ENCODE measurements at places on chromosomes 1 and 21. TPM values are rescaled to one million over a fixed set of nuclear protein-coding genes. Genes with fewer than 3 reads are reported as not detected.

RAB3B gene
- total RNA-seq = 0.12 TPM

DNA sequence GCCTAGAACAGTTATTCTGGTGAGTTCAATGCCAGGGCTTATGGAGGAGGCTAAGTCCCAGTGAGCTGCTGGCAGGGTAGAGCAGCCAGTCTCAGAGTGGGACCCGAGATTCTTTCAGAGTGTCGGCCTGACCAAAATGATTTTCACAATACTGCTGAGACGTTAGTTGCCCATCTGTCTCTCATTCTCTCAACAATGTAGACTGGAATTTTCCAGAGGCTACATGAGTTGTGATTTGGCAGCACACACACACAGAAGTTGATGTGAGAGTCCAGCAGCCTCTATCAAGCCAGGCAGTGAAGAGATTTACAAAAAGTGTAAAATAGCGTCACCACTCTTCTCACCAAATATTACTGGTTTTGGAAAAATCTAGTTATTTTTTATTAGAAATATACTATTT lies 21.7 kb downstream of the CACNA1S start:
- no peak for DNase-seq

GRCh38 chr1:241591317-241591716 lies 48.9 kb downstream of the CHML start:
- DNase-seq = peak; percentile 51

GRCh38 chr1:229557200-229557850 lies 1.2 kb downstream of the ABCB10 start:
- DNase-seq = peak; percentile 54
